ENCODE measurements at places on chromosomes 11 and 22.
A peak's percentile ranks its signal among the peaks of the same experiment; 100 is the strongest.

GRCh38 chr11:113994077-113994954 is 19.4 kb downstream of the HTR3A start:
- no peak for DNase-seq

DNA sequence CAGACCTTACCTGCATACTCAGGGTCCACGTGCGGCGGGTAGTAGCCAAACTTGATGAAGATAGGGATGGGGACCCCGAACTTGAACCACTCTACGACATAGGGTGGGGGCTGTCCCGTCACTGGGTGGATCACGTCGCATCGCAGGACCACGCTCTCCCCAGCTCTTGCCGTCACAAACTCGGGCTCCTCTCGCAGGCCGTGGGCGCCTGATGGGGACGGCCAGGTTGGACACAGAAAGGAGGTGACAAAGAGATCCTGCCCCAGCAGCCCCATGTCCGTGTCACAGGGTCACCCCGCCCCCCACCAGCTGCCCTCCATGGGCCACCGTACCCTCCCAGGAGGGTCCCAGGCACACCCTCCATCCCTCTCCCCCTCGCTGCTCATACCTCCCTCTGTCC is 10.7 kb downstream of the IGSF9B start:
- DNase-seq: no peak

- no peak for DNase-seq
Observed at GRCh38 chr11:85809191-85809590, 1.8 kb downstream of the SYTL2 start.

DNA sequence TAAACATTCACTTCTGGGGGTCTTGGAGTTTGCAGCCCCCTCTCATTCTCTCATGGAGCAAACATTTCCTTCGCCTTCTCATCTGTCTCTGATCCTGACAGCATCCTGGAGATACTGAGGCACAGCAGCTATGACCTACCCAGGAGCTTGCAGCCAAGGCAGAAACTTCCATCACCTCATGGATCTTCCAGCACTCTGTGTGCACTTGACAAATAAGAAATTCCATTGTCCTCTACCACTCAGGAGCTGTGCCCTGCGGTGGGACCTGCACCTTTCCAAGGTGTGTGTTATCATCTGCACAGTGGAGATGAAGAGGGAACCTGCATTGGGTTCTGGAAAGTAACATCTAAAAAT is 49.1 kb downstream of the GGTLC2 start:
- DNase-seq: no peak

DNA sequence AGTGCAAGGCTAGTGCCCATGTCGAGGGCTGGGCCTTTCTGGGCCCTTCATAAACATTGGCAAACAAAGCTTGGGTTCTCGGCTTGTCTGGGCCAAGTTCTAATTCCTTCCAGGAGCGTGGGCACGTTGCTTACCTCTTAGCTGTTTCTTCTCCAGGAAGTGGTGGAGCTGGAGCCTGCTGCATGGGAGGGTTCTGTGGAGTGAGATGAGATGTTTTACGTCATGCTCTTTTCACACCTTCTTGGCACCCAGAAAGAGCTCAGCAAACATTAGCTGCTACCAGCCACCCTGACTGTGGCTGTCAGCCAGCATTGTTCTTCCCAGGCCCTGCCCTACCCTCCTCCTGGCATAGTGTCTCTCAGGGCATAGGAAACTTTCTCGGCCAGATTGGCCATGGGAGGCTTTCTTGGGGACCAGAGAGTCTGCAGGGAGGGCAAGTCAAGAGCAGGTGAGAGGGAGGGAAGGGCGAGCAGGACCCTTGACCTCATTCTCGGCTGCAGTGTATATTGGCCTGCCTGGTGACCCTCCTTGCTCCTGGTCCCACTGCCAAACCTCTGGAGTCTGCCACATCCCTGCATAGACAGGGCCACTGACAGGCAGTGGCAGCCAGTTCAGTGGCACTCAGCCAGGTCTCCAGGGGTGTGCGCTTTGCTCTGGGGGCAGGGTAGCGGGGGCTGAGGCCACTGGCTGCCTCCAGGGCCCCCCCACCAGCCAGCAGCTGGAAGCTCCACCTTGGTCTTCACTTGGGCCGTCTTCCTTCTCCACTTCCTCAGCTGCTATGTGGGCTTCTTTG is 98.8 kb downstream of the BCR start:
- DNase-seq: peak; percentile 71

Data from nucleus accumbens (tissue), 56 donors.